ENCODE measurements at places on chromosomes 4 and X. TPM values are rescaled to one million over a fixed set of nuclear protein-coding genes. Genes with fewer than 3 reads are reported as not detected.

DNA sequence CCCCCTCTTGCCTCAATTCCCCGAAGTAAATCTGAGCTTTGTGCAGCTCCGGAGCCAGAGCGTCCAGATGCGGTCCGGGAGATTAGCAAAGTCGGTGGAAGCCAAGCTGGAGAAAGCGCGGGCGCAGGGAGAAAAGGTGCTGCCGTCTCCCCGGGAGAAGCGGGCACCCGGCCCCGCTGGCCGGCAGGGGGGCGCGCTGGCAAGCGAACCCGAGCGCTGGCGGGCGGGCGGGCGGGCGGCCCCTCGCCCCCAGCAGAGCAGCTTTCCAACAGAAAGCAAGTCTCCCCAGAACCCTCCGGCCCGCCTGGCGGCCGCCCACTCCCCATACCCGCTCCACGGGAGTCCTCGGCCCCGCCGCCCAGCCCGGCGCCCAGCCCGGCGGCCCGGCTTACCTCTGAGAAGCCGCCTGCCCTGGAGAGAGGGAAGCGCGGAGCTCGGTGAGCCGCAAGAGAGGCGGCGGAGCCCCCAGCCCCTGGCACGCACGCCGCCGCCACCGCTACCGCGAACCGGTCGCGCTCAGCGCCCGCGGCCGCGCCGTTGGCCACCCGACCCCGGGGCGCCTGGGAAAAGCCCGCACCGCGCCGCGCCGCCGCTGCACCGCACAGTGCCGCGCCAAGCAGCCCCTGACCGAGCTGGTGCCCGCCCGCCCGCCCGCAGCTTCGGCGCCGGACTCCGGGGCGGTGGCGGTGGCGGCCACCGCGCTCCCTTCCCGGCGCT lies 529 bp upstream of the CITED1 start:
- no peak for DNase-seq
- peaks cover 26% of the 10 kb centered on the region for H3K4me1 ChIP-seq
- H3K4me3 ChIP-seq: no peak overlapping the region
- peaks cover 63% of the 10 kb centered on the region for H3K27me3 ChIP-seq

GRCh38 chr4:165716472-165716871 lies 156.6 kb upstream of the TLL1 start:
- H3K27ac ChIP-seq: no peak overlapping the region
- H3K4me3 ChIP-seq: no peak overlapping the region
- DNase-seq: no peak
- H3K36me3 ChIP-seq: no peaks in the 10 kb centered on the region
- H3K4me1 ChIP-seq: no peaks in the 10 kb centered on the region

- DNase-seq: peak; percentile 58
- peaks cover 51% of the 10 kb centered on the region for H3K4me1 ChIP-seq
- peaks cover 18% of the 10 kb centered on the region for H3K27me3 ChIP-seq
- peak overlapping the region; percentile 62 for H3K4me3 ChIP-seq
- H3K27ac ChIP-seq: peak overlapping the region; percentile 78
- no peaks in the 10 kb centered on the region for H3K36me3 ChIP-seq
Measured at GRCh38 chr4:3302786-3303564, 10.2 kb downstream of the RGS12 start.

GRCh38 chr4:113317523-113317922 lies 268.1 kb downstream of the ANK2 start:
- H3K4me3 ChIP-seq: no peak overlapping the region
- DNase-seq: no peak
- H3K36me3 ChIP-seq: no peaks in the 10 kb centered on the region

- no peak overlapping the region for H3K4me3 ChIP-seq
- no peaks in the 10 kb centered on the region for H3K27me3 ChIP-seq
Measured at GRCh38 chrX:128309311-128309710, 257.1 kb upstream of the ACTRT1 start.

GRCh38 chrX:130716781-130717413 lies 186.1 kb downstream of the ENOX2 start:
- H3K4me3 ChIP-seq: no peak overlapping the region
- H3K27ac ChIP-seq: no peak overlapping the region
- H3K4me1 ChIP-seq: peaks cover 7% of the 10 kb centered on the region

DNA sequence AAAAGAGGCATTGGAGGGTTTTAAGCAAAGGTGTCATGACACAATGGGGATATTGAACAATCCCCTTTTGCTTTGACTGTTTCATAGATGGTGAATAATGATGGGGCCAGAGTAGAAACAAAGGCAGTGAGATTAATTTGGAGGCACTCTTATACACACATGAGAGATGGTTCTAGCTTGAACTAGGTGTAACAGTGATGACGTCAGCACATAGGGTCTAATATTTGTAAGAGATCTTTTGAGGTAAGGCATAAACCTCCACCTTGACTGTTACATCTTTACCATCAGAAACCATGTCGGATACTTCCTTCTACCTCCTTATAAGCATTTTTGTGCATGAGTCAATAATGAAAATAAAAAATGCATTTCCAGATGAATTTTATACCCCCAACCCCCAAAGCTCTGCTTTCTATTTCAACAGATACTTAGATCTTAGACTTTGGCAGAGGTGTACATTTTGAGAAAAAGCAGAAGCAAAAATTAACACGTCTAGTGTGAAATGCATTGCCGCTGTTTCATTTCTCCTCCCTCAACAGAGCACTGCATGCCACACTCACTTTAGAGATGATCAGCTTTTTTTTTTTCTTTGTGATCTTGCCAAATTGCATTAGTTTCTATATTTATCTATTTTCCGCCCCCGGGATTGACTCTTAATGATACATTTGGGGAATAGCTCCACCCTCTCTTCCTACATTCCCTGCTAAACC lies 87.2 kb downstream of the HS3ST1 start:
- H3K27ac ChIP-seq: no peak overlapping the region
- no peak for DNase-seq
- H3K27me3 ChIP-seq: no peaks in the 10 kb centered on the region
- H3K36me3 ChIP-seq: no peaks in the 10 kb centered on the region
- no peak overlapping the region for H3K4me3 ChIP-seq

- H3K4me1 ChIP-seq: no peaks in the 10 kb centered on the region
- H3K4me3 ChIP-seq: no peak overlapping the region
- no peak overlapping the region for H3K27ac ChIP-seq
- H3K36me3 ChIP-seq: no peaks in the 10 kb centered on the region
Measured at GRCh38 chr4:75065909-75066308, 133.0 kb downstream of the PARM1 start.

GRCh38 chr4:8516996-8517550 lies 63.1 kb upstream of the GPR78 start:
- DNase-seq: no peak
- H3K4me1 ChIP-seq: no peaks in the 10 kb centered on the region
- no peaks in the 10 kb centered on the region for H3K36me3 ChIP-seq
- H3K27ac ChIP-seq: no peak overlapping the region
- no peak overlapping the region for H3K4me3 ChIP-seq

DNA sequence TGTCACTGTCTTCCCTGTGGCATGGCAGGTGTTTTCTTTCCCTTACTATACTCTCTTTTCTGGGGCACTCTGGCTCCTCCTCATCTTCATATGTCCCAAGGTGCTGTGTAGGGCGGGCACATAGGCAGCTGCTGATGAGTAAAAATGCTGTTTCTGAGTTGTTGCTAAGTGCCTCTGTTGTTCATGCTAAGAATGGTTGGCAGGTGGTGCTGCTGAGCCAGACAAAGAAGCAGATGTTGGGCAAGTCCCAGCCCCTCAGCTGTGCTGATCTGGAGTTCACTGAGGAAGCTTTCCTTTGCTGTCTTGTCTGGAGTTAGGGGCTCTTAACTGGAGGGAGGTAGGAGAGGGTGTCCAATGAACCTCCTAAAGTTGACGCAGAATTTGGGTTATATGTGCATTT lies 40.6 kb downstream of the HADH start:
- no peaks in the 10 kb centered on the region for H3K27me3 ChIP-seq
- peaks cover 48% of the 10 kb centered on the region for H3K36me3 ChIP-seq
- peaks cover 25% of the 10 kb centered on the region for H3K4me1 ChIP-seq
- peak; percentile 71 for DNase-seq
- H3K4me3 ChIP-seq: no peak overlapping the region

GRCh38 chr4:186724864-186725468 lies 1.3 kb upstream of the FAT1 start:
- H3K36me3 ChIP-seq: peaks cover 12% of the 10 kb centered on the region
- peak overlapping the region; percentile 28 for H3K4me3 ChIP-seq
- no peak for DNase-seq

TSPAN7 gene
- total RNA-seq: 0.23 TPM

ATP1B4 gene
- not detected for total RNA-seq

TEX13D gene
- not detected for total RNA-seq

AFP gene
- not detected for total RNA-seq

DGAT2L6 gene
- not detected for total RNA-seq

CTAG1B gene
- total RNA-seq: not detected

ATXN3L gene
- total RNA-seq: not detected
